Fibroblast of mammary gland (primary cell): ENCODE measurements at places on chromosomes 3 and 15.

DNA sequence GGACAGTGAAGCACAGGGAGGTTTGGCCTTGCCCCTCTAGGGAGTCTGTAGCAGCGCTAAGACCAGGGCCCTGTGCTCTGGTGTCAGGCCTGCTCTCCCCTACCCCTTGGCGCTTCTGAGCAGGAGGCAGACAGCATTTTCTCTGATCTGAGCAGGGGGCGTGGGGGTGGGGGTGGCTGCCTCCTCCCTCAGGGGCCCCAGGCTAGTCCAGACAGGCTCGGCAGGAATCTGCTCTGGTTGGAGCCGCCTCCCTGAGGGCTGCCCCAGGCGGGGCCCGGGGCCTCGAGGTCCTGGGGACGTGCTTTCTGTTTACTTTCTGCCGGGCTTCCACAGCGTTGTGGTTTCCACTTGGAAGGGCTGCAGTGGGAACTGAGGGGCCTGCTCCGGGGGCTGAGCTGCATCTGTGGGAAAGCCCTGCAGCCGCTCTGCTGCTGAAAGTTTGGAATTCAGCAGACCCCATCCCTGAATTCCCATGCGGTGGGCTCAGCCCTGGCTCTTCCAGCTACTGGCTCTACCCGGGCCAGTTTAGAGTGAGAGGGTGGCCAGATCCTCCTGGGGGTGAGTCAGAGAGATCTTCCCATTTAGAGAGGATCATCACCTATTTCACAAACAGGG lies 105.4 kb downstream of the LINGO1 start:
- DNase-seq: no peak

- DNase-seq: no peak
Measured at GRCh38 chr3:125334675-125335560, 40.2 kb downstream of the ZNF148 start.

GRCh38 chr3:127038466-127038865 lies 55.6 kb downstream of the PLXNA1 start:
- DNase-seq: no peak

DNA sequence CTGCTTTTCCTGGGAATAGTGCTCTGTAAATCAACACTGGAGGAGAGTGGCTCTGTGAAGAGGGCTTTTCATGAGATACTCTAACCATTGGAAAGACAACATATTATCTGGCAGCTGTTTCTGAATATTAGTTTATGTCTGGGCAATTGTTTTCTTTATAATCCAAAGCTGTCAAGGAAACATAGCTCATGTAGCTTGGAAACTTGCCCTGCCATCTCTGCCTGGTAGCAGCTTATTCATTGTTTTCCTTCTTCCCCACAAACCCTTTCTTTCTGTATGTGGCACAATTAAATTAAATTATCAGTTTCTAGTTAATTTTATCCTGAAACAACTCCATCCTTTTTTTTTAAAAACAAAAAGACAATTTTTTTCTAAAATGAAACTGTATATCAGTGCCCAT lies 160.0 kb downstream of the EDEM1 start:
- no peak for DNase-seq

DNA sequence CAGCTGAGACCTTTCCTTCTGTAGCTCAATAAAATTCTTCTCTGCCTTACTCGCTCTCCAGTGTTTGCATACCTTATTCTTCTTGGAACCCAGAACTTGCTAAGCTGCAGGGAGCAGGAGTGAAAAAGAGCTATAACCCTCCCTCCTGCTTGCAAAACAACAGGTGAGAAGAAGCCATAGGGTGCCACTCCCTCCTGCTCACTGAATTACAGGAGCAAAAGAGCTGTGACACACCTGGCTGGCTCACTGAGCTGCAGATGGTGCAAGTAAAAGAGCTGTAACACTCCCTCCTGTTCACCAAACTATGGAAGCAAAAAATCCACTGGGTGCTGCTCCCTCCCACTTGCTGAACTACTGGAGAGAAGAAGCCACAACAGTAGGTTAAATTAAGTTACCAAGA lies 44.2 kb upstream of the C2CD4B start:
- DNase-seq: no peak

GRCh38 chr3:188026191-188026968 lies 127.6 kb upstream of the LPP start:
- no peak for DNase-seq

DNA sequence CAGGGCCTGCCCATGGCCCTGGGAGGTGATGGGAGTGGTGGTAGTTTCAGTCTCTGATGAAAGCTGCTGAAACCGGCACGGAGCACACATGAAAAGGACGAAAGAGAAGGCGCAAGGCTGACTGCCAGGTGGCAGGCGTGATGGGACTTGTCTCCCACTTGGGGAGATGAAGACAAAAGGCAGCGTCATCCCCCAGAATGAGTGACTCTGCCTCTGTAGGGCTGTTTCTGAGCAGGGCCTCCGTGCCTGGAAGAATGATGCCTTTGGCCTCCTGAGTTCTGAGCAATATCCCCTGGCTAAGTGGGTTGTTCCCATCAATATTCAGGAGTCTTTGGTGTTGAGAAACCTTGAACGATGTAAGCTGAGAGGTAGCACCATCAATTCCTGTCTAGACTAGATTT lies 237.8 kb downstream of the OPA1 start:
- DNase-seq: no peak

- no peak for DNase-seq
Measured at GRCh38 chr3:187750006-187750512, 4.8 kb upstream of the BCL6 start.

- no peak for DNase-seq
Measured at GRCh38 chr3:145191543-145191942, 969.4 kb downstream of the PLOD2 start.

DNA sequence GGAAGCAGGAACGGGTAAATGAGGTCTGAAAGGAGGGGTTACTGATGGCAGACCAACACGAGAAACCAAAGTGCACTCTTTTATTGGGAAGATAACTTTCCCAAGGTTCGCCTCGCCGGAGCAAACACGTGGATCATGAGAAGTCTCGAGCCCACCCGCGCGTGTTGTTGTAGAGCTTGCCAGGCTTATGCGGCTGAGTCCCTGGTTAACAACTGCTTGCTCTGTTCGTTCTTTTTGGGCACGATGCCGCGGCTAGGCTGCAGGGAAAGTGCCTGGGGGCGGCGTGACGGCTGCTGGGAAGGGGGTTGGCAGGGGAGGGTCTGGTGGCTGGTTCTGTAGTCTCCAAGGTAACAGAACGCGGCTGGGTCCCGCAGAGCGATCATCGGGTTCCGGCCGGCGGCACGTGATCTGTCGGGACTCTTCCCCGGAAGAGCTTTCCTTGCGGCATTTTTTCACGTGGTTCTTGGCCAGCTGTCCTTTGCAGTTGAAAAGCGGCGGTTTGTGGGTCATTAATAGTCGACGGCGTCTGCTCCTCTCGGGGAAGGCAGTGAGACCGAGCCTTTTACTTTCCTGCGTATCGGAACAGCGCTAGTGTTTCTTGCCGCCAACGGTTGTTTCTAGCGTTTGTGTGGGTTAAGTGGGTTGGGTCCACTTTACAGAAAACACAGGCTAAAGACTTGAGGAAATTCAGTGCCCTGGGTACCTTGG lies 1.5 kb downstream of the MGA start:
- DNase-seq: peak; percentile 73

DNA sequence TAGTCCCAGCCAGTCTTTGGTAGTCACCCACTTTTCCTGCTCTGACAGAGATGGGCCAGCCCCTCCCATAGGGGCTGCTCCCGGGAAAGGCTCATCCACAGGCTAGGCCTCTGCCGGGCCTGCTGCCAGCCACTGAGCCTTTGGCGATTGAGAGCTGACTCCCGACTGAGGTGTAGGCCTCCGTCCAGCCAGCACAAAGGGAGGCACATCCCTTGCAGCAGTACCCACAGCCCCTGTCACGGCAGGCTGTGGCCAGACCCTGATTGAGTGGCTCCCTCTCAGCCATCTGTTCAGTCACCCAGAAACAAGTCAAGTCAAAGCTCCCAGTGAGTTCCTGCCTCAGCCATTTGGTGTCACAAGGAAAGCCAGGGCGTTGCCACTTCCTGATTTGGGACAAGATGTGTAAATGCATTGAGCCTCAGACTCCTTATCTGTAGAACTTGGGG lies 6.2 kb upstream of the PAK6 start:
- peak; percentile 14 for DNase-seq

DNA sequence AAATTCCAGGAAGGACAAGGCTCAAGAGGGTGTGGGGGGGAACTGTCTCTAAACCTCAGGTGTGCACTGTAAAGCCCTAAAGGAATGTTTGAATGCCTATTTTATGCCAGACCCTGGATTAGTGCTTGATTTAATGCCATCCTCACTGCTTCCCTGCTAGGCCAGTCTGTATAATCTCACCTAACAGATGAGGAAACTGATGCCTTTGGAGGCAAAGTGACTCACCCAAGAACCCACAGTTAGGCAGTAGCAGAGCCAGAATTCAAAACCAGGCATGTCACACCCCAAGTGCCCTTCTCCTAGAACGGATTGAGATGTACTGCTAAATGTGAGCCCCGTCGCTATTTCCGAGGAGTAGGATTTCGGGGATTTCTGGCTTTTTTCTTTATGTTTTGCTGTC lies 7.8 kb downstream of the CAMK1 start:
- no peak for DNase-seq
